ENCODE measurements at places on chromosomes 13 and 19. TPM values are rescaled to one million over a fixed set of nuclear protein-coding genes. Genes with fewer than 3 reads are reported as not detected.

GRCh38 chr13:76607866-76608265 lies 278.3 kb downstream of the KCTD12 start:
- no peak overlapping the region for H3K27ac ChIP-seq
- no peaks in the 10 kb centered on the region for H3K4me1 ChIP-seq
- H3K4me3 ChIP-seq, result no peak overlapping the region
- H3K27me3 ChIP-seq, result no peaks in the 10 kb centered on the region

- H3K27ac ChIP-seq, result no peak overlapping the region
- H3K4me3 ChIP-seq, result no peak overlapping the region
- peaks cover 32% of the 10 kb centered on the region for H3K27me3 ChIP-seq
- peaks cover 16% of the 10 kb centered on the region for H3K4me1 ChIP-seq
Measured at GRCh38 chr13:112638157-112638750, 50.3 kb upstream of the TUBGCP3 start.

Gene BCKDHA
- 50.3 TPM for polyA plus RNA-seq

Gene SIGLEC8
- not detected for polyA plus RNA-seq

GRCh38 chr19:2922987-2923386 lies 21.8 kb downstream of the ZNF77 start:
- no peaks in the 10 kb centered on the region for H3K27me3 ChIP-seq
- H3K4me3 ChIP-seq, result no peak overlapping the region
- peaks cover 3% of the 10 kb centered on the region for H3K36me3 ChIP-seq
- no peaks in the 10 kb centered on the region for H3K4me1 ChIP-seq
- no peak overlapping the region for H3K27ac ChIP-seq
- no peak for DNase-seq

DNA sequence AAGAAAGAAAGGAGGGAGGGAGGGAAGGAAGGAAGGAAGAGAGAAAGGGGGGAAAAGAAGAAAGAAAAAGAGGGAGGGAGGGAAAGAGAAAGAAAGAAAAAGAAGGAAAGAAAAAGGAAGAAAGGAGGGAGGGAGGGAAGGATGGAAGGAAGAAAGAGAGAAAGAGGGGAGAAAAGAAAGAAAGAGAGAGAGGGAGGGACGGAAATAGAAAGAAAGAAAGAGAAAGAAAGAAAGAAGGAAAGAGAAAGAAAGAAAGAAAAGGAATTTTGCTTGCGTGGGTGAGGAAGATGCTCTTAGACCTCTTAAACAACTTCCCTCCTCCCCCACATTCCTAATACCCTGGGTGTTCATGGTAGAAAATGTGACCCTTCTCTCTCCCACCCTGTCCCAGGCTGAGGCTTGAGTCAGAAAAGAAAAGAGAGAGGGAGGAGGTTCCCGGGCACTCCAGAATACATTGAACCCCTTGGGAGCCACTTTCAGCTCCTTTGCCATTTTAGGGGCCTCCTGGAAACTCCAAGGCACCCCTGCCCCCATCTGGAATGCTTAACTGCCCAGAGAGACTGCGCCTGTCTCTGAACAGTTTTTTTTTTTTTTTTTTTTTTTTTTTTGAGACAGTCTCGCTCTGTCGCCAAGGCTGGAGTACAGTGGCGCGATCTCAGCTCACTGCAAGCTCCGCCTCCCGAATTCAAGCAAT lies 9.2 kb upstream of the KANK3 start:
- peaks cover 24% of the 10 kb centered on the region for H3K27me3 ChIP-seq
- H3K36me3 ChIP-seq, result no peaks in the 10 kb centered on the region
- no peaks in the 10 kb centered on the region for H3K4me1 ChIP-seq

GRCh38 chr13:21849323-21849722 lies 178.4 kb downstream of the FGF9 start:
- peaks cover 9% of the 10 kb centered on the region for H3K27me3 ChIP-seq
- no peak overlapping the region for H3K27ac ChIP-seq
- no peak overlapping the region for H3K4me3 ChIP-seq
- no peaks in the 10 kb centered on the region for H3K36me3 ChIP-seq

Gene PALM3
- not detected for polyA plus RNA-seq

- DNase-seq, result no peak
- no peak overlapping the region for H3K27ac ChIP-seq
- no peaks in the 10 kb centered on the region for H3K27me3 ChIP-seq
- H3K36me3 ChIP-seq, result no peaks in the 10 kb centered on the region
- H3K4me1 ChIP-seq, result no peaks in the 10 kb centered on the region
- no peak overlapping the region for H3K4me3 ChIP-seq
Measured at GRCh38 chr13:34046457-34046856, 228.5 kb downstream of the RFC3 start.

DNA sequence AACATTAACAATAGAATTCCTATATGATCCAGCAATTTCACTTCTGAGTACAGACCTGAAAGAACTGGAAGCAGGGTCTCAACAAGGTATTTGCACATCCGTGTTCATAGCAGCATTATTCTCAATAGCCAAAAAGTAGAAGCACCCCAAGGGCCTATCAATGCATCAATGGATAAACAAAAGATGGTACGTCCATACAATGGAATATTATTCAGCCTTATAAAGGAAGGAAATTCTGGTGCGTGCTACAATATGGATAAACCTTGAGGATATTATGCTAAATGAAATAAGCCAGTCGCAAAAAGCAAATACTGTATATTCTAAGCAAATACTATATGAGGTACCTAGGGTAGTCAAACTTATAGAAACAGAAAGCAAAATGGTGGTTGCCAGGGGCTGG lies 30.8 kb upstream of the CEBPA start:
- no peak for DNase-seq
- H3K27ac ChIP-seq, result no peak overlapping the region
- H3K4me1 ChIP-seq, result peaks cover 19% of the 10 kb centered on the region
- H3K4me3 ChIP-seq, result no peak overlapping the region

Data from naive B cell (primary cell).